RPMI7951 (cell line): ENCODE measurements at places on chromosomes 2 and 18. TPM values are rescaled to one million over a fixed set of nuclear protein-coding genes. Genes with fewer than 3 reads are reported as not detected.

DNA sequence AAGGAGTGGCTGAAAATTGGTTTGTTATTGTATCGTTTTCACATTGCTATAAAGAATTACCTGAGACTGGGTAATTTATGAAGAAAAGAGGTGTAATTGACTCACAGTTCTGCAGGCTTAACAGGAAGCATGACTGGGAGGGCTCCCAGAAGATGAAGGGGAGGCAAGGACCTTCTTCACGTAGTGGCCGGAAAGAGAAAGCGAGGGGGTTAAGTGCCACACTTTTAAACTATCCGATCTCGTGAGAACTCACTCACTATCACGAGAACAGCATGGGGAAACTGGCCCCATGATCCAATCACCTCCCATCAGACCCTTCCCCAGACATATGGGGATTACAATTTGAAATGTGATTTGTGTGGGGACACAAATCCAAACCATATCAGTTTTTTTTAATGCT, 81.6 kb downstream of the FBXO15 start:
- no peak for DNase-seq

DNA sequence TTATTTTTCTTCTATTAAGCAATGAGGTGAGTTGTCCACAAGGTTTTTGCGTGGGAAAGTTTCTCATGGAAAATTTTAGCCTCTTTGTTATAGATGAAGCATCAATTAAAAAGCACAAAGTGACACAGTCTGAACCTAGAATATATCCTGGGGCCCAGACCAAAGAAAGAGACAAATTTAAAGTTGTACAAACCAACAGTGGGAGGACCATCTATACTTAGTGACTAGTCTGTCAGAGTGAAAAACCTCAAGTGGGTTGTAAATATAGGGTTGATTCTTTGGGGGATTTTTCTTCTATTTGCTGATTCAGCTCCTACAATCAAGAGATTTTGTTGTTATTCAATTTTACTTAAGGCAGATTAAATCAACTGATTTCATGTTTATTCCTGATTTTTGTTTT, 256.2 kb downstream of the SATB2 start:
- DNase-seq = no peak

DNA sequence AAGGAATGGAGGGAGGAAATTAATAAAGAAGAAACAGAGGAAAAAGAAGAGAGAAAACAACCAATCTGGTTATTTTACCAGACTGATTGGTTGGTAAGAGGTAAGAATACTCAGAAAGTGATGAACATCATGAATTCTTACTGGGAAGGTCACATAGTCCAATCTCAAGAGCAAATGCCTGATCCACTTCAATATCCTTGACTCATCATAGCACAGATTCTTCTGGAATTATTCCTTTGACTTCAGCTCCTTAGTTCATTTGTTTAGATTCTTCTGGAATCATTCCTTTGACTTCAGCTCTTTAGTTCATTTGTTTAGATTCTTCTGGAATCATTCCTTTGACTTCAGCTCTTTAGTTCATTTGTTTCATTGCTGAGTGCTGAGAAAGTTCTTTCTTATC, 2030.6 kb upstream of the CELF4 start:
- no peak for DNase-seq

DNA sequence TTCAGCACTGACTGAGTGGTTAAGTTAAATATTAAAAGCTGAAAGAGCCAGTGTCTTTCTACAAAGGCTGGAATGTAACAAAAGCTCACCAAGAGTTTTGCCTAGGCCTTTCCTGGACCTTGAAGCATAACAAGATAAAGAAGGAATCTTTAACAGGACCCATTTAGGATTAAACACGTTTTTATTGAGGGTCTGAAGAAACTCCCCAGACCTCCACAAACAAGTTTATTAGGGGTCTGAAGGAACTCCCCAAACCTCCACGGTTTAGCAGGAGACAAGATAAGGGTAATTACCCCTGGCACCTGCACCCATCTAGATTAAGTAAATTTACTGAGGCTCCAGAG, 104.0 kb downstream of the ACAA2 start:
- DNase-seq = no peak

GRCh38 chr2:60948926-60949579, 67.7 kb downstream of the REL start:
- peak; percentile 72 for DNase-seq

The REG1B gene
- not detected in 2 replicates for total RNA-seq

The ALPP gene
- total RNA-seq = not detected in 2 replicates

The IL36B gene
- total RNA-seq = not detected in 2 replicates

The MEMO1 gene
- 74.3 and 78.6 TPM in 2 replicates for total RNA-seq
